ENCODE measurements at places on chromosomes 11 and 22.
A peak's percentile ranks its signal among the peaks of the same experiment; 100 is the strongest.

DNA sequence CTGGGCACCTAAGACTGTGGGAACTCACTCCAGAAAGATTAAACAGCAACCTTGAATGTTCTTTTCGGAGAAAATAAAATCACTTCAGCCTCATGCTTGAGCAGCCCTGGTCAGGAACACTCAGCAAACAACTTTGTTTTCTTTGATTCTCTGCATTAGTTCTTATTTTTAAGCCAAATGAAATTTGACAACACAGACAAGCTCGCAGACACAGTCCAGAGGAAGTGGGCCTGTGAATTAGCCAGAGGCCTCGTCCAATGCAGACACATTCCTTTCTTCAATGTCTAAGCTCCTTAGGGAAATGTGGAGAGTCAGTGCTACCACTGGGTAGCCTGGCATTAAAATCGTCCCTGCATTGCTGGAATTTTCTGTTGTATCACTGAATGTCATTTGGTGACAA, 62.9 kb upstream of the CSNK2A3 start:
- no peak for DNase-seq

DNA sequence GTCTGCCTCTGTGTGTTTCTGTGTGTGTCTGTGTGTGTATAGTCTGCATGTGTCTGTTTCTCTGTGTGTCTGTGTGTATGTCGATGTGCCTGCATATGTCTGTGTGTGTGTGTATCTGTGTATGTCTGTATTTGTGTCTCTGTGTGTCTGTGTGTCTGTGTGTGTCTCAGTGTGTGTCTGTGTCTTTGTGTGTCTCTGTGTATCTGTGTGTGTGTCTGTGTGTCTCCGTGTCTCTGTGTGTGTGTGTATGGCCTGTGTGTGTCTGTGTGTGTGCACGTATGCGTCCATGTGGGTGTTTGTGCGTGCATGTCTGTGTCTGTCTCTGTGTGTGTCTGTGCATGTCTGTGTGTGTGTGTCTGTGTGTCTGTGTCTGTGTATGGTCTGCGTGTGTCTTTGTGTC, 439 bp downstream of the SNX32 start:
- DNase-seq, result no peak

GRCh38 chr11:47766509-47767227, 473 bp downstream of the FNBP4 start:
- peak; percentile 37 for DNase-seq

- no peak for DNase-seq
These were observed 165.1 kb downstream of the DBX1 start for GRCh38 chr11:19995145-19995544.

- no peak for DNase-seq
These were observed 37.6 kb downstream of the SYT13 start for GRCh38 chr11:45248501-45249011.

DNA sequence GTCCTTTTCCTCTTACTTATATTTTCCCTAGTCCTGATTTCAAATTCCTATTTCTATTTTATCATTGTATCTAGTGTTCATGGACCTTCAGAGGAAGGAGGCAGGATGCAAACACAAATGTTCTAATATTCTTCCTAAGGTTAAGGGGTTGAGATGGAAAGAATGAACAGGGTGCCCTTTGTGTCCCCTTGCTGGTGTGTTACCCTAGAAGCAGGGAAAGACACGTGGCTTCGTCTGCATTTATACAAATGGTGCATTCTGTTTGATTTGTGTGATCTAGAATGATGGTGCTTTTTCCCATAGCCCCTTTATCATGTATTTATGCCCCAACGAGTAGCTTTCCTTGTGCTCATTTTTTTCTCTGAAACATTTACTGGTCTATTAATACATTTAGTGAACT, 76.2 kb downstream of the PLEKHA7 start:
- no peak for DNase-seq

DNA sequence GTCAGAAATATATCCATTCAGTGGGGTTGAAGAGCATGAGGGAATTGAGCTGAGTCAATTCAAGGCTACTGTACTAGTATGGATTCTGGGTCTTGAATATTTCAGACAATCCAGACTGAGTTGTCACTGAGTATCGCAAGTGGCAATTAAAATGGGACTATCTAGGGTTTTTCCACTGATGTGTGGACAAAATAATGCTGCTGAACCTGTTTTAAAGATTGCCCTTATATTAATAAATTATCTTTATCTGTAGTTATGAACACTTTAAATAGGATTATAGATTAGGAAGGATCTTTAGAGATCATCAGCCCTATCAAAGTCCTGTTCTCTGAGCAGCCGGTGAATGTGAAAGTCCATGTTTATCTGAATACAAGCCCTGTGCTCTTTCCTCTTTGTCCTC, 478.3 kb upstream of the KIRREL3 start:
- DNase-seq, result no peak

DNA sequence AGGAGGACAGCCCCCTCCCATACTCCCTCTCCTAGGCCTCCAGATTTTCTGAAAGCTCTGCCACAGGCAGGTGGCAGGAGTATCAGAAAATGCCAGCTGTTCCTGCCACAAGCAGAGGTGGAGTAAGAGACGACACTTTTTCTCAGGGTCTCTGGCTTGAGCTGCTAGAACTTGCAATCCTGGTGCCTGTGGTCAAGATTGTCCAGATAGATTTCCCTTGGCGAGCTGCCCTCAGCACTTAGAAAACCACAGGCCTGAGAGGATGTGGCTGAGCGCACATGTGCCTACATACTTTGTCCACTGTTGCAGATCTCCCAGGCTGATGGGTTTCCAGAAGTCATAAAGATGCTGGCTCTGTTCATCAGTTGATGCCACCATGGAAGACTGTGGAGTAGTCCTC, 65.7 kb upstream of the NAV2 start:
- no peak for DNase-seq

DNA sequence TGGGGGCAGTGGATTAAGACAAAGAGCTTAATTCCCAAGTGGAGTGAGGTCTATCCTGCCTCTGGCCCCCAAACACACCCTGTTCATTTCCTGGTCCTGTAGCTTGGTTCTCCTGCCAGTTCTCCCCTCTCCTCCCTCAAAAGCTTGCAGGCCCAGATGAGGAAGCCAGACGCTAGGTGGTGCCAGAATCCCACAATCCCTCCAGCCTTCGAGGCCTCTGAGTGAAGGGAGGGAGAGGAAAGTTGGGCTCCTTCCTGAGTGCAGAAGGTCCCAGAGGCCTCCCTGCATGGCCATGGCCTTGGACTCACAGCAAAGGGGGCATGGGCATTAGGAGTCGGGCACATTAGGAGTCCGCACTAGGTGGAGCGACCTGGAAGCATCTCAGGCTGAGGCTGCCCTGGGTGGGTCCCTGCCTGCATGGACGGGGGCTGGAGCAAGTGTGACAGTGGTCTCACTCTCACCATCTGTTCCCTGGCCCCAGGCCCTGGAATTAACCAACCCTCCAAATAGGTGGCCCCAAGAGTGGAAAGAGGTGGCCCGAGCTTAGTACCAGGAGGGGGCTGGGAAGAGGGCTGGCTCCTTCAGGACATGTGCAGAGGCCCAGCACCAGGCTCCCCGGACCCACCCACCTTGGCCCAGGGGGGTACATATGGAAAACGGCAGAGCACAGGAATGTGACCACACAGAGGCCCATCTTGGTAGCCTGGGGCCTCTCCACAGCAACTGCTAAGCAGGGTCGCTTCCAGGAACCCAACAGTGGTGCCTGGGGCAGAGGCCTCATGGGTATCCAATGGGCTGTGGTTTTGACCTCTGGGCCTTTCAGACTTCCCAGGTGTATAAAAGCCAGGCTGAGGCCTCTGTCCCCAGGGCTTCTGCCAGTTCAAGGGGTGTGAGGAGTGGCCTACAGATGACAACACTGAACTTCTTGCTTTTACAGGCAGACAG, 5.2 kb downstream of the FXYD2 start:
- no peak for DNase-seq

DNA sequence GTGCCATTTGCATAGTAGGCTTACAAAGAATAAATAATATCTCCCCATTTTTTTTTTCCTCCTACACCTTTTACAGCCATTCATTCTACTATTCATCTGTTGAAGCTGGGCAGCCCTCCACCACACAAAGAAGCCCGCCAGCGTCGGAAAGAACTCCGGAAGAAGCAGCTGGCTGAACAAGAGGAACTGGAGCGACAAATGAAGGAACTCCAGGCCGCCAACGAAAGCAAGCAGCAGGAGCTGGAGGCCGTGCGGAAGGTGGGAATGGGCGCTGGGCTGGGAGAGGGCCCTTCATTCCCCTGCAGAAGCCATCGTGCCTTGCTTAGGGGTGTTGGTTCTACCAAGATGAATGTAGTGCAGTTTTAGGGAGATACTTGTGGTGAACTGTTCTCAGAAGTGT, 68.6 kb downstream of the SWAP70 start:
- peak; percentile 26 for DNase-seq

DNA sequence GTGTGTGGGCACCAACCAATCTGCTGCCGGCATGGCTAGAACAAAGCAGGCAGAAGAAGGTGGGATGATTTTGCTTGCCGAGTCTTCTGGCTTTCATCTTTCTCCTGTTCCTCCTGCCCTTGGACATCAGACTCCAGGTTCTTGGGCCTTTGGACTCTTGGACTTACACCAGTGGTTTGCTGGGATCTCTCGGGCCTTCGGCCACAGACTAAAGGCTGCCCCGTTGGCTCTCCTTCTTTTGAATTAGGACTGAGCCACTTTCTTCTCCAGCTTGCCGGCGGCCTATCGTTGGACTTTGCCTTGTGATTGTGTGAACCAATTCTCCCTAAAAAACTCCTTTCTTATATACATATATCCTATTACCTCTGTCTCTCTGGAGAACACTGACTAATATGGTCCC, 128.1 kb upstream of the TEAD1 start:
- DNase-seq, result no peak

GRCh38 chr11:59011655-59012397, 72.5 kb downstream of the GLYATL1 start:
- no peak for DNase-seq

DNA sequence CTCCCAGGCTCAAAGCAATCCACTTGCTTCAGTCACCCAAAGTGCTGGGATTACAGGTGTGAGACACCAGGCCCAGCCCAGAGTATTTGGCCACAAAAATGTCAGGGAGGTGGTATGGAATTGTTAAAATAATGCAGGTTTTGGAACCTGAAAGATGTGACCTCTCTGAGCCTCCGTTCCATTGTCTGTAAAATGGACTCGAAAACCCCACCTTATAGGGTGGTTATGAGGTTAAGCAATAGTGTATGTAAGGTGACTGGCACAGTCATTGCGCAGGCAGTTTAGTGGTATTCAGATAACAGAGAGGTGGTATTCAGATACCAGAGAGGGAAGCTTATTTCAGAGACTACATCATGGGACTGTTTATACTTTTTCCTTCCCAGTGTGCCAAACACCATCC, 52.5 kb upstream of the PRSS23 start:
- no peak for DNase-seq

- no peak for DNase-seq
These were observed 371 bp downstream of the SMCO4 start for GRCh38 chr11:93542811-93543229.

DNA sequence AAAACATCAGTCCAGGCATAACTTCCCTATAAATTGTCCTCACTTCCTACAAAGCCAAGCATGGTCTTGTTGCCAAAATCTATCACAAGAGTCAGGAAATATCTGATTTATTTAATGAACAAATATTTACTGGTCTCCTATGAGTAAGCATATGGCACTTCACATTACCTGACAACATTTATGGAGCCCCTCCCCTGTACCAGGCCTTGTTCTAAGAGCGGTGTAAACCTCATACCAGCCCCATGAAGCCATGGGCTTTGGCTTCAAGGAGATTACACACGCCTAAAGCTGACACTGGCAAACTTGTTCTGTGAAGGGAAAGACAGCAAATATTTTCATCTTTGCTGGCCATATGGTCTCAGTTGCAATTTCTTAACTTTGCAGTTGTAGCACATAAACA, 43.0 kb upstream of the EIF3D start:
- no peak for DNase-seq

DNA sequence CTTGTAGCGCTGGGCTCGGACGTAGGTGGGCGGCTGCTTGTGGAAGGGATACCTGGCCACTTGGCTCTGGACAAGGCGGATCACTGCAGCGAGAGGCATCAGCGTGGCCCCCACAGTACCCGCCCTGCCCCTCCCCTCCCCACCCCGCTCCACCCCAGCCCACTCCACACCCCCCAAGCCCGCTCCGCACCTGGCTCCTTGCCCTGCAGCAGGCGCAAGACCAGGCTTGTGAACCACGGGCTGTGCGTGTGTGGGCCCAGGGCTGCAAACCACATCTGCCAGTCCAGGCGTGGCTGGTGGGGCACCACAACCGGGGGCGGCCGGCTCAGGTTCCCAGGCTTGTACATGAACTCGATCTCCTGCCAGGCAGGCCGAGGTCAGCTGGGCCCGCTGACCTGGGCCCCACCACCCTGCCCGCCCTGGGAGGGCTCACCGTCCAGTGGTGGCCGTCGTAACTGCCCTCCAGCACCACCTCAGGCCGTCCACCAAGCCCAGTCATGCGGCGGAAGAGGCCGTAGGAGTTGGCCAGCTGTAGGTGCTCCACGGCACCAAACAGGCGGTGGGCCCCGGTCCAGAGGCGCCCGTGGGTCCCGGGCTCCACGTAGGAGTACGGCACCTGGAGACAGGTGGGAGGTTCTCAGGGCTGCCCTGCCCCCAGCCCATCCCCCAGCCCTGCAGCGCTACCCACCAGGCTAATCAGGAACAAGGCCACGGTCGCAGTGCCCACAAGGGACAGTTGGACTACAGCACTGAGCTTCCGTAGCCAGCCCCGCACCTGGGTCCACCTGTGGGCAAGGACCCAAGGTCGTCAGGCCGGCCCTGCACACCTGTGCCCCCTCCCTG, 2.9 kb downstream of the LMF2 start:
- DNase-seq, result no peak

- DNase-seq, result peak; percentile 19
These were observed 564 bp downstream of the THAP12 start for GRCh38 chr11:76380159-76380976.

GRCh38 chr11:104957280-104957679, 11.1 kb downstream of the CASP4 start:
- no peak for DNase-seq

- no peak for DNase-seq
These were observed 13.3 kb downstream of the OR52B2 start for GRCh38 chr11:6156628-6157359.

All from anterior cingulate cortex (tissue), 58 donors.